ENCODE measurements at places on chromosomes 2 and 18. TPM values are rescaled to one million over a fixed set of nuclear protein-coding genes. Genes with fewer than 3 reads are reported as not detected.

CREB1 gene
- total RNA-seq: 32.4 TPM

CD28 gene
- not detected for total RNA-seq

B3GNT7 gene
- 0.64 TPM for total RNA-seq

ITPRIPL1 gene
- total RNA-seq: 3.2 TPM

SH2D6 gene
- total RNA-seq: not detected

CNTNAP5 gene
- total RNA-seq: not detected

ABHD1 gene
- not detected for total RNA-seq

Data from fibroblast of villous mesenchyme (primary cell).